ENCODE measurements at places on chromosomes 1 and 21. TPM values are rescaled to one million over a fixed set of nuclear protein-coding genes. Genes with fewer than 3 reads are reported as not detected.

- DNase-seq, result no peak
Observed at GRCh38 chr1:71324671-71325267, 243.9 kb upstream of the ZRANB2 start.

GRCh38 chr1:9182784-9183257, 51.8 kb upstream of the H6PD start:
- DNase-seq, result no peak

DNA sequence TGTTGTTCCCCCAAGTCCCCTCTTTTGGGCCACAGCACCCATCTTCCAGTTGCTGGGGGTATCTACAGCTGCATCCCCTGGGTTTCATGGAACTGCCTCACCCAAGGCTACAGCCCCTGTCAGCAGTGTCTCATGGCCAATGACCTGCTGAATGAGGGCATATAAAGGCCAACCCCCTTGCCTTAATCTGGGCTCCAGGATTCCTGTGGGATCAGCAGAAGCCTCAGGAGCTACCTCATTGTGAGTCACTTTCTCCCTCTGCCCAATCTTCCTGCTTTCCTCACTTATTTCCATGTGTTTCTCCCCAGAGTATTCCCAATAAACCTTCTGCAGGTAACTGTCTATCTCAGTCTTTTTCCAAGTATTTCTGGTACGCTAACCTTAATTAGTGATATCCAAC, 37.3 kb upstream of the SYT14 start:
- peak; percentile 80 for DNase-seq

The TBX19 gene
- 0.56 TPM for total RNA-seq

GRCh38 chr1:112723511-112723839, 8.3 kb upstream of the PPM1J start:
- no peak for DNase-seq

GRCh38 chr1:215375381-215375780, 191.7 kb upstream of the KCTD3 start:
- DNase-seq, result no peak

The CFAP141 gene
- not detected for total RNA-seq

DNA sequence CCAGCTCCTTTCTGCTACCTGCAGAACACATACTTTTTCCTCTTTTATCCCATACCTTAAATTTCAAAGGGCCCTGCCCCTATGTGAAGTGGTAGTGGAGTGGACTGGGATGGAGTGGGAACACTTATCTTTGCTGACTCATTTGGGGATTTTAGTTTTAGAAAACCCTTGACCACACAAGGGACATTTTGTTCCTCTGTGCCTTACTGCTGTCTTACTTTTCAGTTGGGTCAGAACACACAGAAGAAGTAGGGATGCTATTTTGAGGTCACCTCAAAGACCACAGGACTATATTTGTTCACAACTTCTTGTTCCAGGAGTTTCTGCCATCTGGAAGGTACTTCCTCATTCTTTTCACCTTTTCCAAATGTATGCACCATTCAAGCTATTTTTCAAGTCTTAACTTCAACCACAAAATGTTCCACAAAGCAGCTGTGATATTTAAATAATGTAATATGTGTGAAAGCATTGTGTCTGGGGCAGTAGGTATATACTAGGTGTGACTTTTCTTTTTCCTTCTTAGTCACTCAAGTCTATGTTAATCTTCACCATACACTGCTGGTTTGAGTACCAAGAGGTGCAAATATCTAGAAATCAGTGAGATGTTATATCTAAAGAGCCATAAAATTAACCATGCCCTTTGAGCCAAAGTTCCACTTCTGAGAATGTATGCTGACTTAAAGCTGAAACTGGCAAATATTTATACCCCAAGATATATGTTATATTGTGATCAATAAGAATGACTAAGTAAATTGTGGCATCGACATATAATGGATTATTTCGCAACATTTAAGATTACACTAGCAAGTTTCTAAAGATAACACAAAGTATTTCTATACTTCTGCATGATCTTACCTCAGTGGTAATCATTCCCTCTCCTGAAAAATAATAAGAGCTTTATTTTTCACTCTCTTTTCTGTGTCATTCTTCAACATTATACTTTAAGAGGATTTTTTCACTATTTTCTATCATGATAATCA, 308.5 kb downstream of the MRPL39 start:
- DNase-seq, result no peak

- peak; percentile 17 for DNase-seq
Observed at GRCh38 chr1:202192770-202193613, 607 bp upstream of the LGR6 start.

The NIPAL3 gene
- 103 TPM for total RNA-seq

GRCh38 chr1:9651565-9652378, at the start of gene PIK3CD:
TSS of gene PIK3CD (plus strand) at chr1:9651731. CDS start at chr1:9710456, 58,725 bp downstream.
- no peak for DNase-seq

DNA sequence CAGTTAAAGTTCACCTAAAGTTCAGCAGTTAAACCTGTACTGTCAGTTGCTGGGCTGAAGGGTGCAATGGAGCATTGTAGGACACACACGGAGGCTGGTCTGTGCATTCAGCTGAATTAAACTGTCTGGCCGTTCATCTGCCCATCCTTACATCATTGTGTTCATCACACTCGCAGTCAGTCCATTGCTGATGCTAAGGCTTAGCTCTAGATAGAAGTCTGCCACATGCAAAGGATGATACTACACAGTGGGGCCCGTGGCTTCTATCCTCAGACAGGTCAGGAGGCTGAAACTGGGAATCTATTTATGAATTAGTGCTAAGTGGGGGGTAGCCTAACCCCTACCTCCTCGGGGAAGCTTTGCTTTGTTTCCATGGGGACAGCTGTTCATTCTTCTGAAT, 60.4 kb downstream of the CNIH3 start:
- no peak for DNase-seq

The HEYL gene
- total RNA-seq, result not detected

The DNAJC8 gene
- 112 TPM for total RNA-seq

The PIGR gene
- not detected for total RNA-seq

GRCh38 chr1:223363057-223363855, 720 bp downstream of the SUSD4 start:
- no peak for DNase-seq

- no peak for DNase-seq
Observed at GRCh38 chr1:66937529-66938234, 12.9 kb downstream of the MIER1 start.

The ADGRB2 gene
- total RNA-seq, result 6.7 TPM

GRCh38 chr21:32246571-32247140, 32.2 kb downstream of the MIS18A start:
- DNase-seq, result no peak

GRCh38 chr1:243798726-243799125, 51.3 kb downstream of the AKT3 start:
- DNase-seq, result peak; percentile 96

DNA sequence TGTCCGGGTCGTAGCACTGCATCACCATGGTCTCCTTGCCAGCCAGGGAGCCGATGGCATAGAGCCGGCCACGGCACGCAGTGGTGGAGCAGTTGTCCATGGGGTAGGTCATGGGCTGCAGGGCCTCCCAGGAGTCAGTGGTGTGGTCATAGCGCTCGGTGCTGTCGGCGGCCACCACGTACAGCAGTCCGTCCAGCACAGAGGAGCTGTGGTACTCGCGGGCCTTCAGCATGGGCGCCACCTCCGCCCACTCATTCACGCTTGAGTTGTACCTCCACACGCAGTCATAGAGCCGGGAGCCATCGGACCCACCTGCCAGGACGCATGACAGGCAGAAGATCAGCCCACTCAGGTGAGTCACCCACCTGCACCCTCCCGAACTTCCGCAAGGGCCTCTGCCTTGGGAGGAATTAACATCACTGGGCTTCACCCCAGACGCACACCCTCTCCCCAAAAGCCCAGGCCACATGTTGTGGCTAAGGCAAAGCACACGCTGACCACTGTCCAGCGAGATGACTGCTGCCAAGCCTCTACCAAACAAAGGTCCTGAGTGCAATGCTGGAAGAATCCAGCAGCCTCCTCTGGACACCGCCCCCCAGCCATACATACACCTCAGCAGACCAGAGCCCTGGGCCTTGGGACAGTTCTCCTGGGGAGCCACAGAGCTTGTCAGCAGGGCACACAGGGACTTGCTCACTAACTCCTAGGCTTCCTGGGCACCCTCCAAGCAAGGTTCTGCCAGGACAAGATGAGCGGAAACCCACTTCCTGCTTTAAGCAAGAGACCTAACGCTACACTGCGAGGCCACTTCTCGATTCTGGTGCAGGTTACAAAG, 3.3 kb downstream of the KLHL21 start:
- DNase-seq, result no peak

The ADGRL4 gene
- total RNA-seq, result 24.9 TPM

The RHBDL2 gene
- 1.5 TPM for total RNA-seq

DNA sequence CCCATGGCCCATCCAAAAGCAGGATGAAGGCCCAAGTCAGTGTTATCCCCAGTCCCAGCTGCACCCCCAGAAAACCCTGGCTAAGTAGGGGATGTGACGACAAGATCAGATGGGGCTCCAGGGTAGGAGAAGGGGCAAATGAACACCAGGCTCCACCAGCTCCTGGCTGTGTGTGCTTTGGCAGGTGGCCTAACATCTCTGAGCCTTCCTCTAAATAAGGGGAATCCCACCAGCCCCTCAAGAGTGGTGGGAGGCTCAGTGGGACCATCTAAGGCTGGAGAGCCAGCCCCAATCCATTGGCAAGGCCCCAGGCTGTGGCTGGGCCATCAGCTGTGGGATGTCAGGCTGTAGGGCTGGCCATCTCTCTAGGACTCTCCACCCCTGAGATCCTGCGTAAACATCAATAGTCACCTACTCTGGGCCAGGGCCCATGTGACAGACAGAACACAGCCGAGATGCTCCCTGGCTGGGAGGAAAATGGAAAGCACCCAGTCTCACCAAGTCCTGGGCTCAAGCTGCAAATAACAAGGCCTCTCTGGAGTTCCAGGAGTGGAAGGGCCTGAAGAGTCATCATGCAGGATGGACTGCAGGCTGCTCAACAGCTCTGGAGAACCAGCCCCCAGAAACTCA, 7.5 kb downstream of the SDC3 start:
- DNase-seq, result no peak

GRCh38 chr1:67072749-67073148, 18.8 kb upstream of the SLC35D1 start:
- no peak for DNase-seq

- no peak for DNase-seq
Observed at GRCh38 chr1:10324627-10325026, 74.2 kb upstream of the PGD start.

DNA sequence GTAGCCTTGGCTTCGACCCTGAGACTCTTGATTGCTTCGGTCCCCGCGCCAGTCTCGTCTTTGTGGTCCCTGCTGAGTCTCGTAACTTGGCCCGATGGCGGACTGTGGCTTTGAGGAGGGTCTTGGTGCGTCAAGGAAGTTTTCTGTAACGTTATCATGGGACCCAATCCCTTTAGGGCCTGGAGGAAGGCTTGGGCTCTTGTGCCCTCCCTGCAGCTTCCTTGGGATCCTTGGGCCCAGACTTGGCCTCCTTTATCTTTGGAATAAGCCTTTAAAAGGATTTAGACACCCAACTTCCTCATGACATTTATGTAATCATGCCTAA, 371 bp downstream of the ZMPSTE24 start:
- no peak for DNase-seq

GRCh38 chr21:41634211-41634694, 126.3 kb upstream of the TMPRSS2 start:
- DNase-seq, result no peak

DNA sequence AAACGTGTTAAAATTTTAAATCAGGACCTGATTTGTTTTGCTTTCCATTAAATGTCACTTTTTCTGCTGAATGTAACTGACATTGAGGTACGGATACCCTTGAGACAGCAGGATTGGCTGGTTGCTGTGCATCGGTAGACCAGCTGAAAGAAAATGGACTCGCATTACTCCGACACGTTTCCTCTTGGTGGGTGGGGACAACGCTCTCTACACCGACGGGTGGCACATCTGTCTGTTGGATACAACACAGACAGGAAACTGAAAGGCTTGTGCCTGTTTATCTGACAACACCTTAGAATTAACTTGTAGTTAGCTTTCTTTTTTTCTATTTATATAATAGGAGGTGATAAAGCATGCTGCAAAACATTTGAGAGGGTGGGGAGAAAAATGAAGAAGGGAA, 19.4 kb downstream of the PRPF38A start:
- no peak for DNase-seq

Measured in HFFc6 (cell line).